K562 (cell line): ENCODE measurements at places on chromosomes 5 and 9.
A peak's percentile ranks its signal among the peaks of the same experiment; 100 is the strongest.

DNA sequence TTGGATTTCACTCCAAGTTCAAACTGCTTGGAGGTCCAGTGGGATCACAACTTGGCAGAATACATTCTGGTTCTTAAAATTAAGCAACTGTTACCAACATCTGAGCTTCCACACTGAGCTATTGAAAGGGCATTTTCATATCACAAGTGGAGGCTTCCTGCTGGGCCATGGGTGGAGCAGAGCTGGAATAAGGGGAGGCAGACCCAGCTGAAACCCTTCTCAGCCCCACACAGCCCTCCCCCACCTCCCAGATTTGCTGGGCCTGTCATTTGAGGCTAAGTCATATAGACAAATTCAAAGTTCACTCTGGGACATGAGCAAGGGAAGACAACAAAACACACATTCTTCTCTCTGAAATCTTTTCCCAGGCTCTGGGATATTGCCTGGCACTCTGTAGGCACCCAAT is 79.9 kb downstream of the ACTL7B start:
- DNase-seq: no peak

- no peak for DNase-seq
These were observed 15.5 kb downstream of the FGD3 start for GRCh38 chr9:92962846-92963245.

DNA sequence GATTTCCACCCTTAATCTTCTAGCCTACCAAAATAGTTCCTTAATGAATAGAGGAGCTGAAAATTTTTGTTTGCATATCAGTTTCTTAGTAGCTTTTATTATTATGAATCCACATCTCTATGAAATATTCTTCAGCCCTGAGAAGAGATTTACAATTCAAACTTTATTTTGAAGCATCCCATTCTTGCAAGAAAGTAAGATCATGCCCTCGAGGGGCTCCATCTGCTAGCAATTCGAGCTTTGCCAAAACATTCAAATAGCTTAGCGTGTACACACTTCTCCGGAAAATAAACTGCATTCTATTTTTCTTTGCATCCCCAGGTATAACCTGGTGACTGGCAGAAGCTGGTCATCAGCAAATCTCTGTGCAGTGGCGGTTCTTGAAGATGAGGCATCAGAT is 370.7 kb downstream of the MTRR start:
- no peak for DNase-seq

GRCh38 chr5:66527478-66528035 is 68.6 kb upstream of the MAST4 start:
- no peak for DNase-seq

DNA sequence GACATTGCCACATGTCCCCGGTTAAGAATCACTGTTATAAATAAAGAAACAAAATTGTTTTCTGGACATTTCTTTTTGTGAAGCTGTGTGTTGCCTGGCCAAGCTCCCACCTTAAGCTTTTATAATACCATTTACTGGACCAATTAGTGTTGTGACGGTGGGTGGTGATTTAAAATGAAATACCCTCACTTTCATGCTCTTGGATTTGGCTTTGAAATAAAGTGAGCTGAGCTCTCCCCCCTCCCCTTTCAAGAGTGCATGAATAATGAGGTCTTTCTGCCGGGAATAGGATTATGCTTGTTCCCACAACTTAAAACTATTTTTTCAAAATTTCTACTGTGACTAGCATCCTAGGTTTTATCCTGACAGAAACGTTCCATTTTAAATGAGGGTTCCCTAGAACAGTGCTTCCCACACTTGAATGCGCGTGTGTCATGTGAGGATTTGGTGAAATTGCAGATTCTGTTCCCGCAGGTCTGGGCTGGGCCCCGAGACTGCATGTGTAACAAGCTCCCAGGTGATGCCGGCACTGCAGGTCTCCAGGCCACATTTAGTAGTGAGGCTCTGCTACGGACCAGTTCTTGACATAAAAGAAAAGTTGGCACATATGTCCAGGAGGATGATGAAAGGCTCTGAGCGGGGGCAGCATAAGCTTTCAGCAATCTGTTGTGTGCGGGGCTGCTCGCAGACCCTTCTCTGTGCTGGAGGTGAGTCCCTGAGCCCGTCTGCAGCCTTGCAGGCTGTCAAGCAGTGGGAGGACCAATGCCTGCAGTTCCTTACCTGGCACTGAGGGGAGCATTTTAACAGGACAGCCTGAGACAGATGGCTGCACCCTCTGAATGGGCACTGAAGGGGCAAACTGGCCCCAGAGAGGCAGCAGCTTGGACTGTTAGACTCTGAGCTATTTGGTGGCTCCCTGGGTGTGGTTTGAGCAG is 24.4 kb downstream of the IQGAP2 start:
- DNase-seq: no peak

DNA sequence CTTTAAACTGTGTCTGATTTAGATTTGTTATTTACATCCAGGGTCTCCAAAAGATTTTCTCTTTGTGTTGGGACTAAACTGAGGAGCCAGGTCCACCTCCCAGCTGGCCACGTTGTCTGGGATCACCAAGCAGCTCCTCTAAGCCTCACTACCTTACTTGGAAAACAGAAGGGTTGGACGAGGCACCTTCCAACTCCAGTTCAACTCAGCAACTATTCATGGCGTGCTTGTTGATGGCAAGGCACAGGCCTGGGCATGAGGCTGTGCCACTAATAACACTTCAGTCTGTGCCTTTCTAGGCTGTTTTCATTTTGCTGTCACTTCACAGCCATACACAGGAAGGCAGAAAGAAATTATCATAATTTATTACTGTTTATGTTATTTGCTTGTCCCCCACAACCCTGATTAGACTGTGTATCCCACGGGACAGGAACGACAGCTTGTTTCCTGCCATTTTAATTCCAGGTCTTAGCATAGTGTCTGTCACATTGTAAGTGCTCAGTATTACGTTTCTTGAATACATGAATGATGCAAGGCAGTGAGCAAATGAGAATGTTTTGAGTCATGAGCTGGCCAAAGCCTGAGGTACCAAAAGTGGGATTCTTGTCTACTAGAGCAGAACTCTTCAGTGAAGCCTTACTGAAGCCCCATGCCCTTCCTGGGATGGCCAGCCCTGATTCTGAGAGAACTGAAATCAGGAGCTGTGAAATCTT is 125.8 kb downstream of the GALNT10 start:
- no peak for DNase-seq

- no peak for DNase-seq
These were observed 337.6 kb downstream of the NNT start for GRCh38 chr5:43940562-43940961.

DNA sequence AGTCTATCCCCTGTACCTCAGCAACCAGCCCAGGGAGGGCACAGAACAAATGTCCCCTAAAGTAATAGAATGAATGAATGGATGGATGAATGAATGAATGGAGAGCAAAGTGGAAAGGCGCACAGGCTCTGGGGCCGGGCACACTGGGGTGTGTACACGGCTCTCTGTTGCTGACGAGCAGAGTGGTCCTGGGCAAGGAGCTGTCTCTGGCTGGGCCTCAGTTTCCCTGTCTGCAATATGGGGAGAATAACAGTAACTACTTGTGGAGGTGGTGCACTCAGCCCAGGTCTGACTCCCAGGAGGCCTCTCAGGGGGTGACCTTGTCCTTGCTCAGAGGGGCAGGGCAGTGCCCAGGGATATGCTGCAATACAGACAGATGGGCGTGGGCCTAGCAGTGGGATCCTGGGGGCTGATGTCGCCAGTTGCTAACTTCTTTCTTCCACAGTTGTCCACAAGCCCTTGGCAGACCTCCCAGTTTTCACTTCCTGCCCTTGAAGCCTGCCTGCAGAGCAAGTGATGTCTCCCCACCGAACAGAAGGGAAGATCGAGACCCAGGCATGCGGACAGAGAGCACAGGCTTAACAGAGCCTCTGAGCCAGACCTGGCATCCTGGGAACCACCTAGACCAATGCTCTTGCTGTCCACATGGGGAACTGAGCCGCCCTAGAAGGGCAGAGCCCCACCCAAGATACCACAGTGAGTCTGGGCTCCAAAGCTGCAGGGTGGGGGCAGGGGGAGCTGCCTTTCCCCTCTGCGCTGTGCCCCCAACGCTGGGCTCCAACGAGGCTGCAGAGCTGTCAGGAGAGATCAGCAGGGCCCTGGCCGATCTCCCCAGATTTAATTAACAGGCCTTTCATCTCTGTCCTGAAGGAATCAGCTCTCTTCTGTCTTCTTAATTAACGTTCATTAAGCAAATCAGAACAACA is 13.6 kb upstream of the LAMC3 start:
- DNase-seq: peak; percentile 66

DNA sequence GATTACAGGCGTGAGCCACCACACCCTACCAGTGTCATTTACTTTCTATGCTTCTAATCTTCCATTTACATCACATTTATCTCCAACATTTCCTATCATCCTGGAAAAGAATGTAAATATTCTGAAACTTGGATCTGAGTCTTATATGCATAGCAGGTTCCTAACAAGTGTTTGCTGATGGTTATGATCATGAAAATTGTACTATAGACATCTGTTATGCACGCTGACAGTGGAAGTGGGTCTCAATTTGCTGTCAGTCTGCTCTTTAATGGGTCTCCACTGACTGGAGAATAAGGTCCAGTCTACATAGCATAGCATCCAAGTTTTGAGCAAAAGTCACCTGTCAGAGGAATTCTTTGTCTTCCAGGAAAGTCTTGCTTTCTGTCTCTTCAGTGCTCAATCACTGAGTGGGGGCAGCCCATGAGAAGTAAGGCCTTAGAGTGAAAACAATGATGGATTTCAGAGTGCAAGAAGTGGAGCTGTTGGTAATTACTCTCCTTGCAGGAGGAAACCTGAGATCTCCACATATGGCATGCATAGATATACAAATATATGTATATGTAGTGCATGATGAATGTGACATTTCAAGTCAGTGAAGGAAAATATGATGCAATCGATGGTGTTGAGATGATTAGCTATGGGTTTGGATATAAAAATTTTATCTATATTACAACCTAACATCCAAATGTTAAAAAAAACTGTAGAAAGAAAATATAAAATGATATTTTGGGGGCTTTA is 29.2 kb upstream of the MSANTD3 start:
- no peak for DNase-seq

- DNase-seq: no peak
These were observed 6.8 kb downstream of the C9orf43 start for GRCh38 chr9:113417370-113417769.

- DNase-seq: no peak
These were observed 150.0 kb downstream of the CDC42SE2 start for GRCh38 chr5:131413605-131414559.

DNA sequence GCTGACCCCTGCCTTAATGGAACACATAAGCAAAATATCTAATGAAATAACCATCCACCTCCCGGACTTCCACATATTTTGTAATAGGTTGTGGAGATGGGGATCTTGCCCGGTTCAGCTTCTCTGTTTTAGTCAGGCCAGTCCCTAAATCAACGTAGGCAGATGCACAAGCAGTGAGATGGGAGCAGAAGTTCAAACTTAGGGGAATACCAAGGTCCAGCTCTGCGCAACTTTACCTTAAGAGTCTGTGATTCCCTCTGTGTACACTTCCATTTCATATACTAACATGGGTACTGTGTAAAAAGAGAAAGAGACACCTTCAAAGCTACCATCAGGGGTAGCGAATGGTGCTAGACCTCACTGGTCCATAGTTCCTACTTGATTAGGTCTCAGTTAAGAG is 110.9 kb downstream of the NTRK2 start:
- no peak for DNase-seq

DNA sequence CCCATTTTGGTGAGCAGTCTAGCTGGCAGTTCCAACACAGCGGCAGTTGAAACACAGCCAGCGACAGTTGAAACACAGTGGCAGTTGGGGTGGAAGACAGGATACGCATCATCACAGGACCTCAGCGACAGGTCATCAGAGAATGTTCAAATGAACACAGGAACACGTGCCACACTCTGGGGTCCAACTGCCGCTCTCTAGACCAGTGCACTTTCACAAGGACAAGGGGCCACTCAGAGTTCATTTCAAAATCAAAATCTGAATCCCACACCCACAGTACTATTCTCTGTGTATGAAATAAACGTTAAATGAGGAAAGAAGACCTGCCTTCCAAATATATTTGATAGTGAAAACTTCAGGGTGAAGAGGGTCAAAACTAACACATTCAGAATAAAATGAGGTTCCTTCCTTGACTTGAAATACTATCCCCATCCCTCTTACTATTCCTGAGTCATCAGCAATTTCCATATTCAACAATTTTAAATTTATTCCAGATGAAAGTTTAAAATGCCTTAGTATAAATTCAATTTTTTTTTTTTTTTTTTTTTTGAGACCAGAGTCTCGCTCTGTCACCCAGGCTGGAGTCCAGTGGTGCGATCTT is 53.0 kb upstream of the SIMC1 start:
- DNase-seq: peak; percentile 22

- peak; percentile 27 for DNase-seq
These were observed 5.6 kb upstream of the C5 start for GRCh38 chr9:121055642-121056143.

- DNase-seq: peak; percentile 30
These were observed 722 bp downstream of the TBC1D9B start for GRCh38 chr5:179906795-179907555.

DNA sequence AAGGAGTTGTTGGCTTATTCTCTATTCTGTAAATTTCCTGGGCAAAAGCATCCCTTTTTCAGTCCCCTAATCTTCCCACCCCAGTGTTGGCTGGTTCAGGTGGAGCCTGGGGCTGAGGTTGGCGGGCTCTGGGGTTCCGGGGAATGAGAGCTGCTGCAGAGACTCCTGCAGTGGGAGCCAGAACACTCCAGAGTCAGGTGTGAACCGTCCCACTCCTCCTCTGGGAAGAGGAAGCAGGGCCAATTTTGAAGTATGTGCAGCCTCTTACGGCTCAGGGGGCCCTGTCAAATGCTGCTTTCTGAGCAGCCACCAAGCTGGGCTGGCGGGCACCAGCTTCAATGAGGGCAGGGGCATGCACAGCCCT is 42.8 kb downstream of the JADE2 start:
- no peak for DNase-seq

- no peak for DNase-seq
These were observed 52.6 kb downstream of the HINT1 start for GRCh38 chr5:131112424-131112823.

DNA sequence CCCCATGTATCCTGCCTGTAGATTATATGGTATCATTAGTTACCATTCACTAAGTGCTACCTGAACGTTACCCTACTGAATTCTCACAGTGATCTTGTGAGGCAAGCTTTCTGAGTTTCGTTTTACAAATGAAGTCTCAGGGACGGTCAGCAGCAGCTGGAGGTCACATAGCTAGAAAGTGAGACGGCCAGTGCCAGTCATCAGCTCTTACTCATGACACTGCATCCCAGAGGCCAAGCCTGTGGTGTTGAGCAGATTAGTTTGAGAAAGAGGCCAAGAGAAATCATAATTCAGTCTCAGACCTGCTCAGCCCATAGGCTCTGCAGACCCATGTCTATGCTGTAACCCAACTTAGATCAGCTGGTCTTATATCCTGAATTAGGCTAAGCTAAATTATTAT is 95.7 kb upstream of the EGFLAM start:
- DNase-seq: no peak
